ENCODE measurements at places on chromosomes 2 and 18. TPM values are rescaled to one million over a fixed set of nuclear protein-coding genes. Genes with fewer than 3 reads are reported as not detected.

The SSB gene
- total RNA-seq, result 86.4 TPM

The DNER gene
- not detected for total RNA-seq

The ASB18 gene
- total RNA-seq, result not detected

The CXCR4 gene
- 248 TPM for total RNA-seq

The MC2R gene
- not detected for total RNA-seq

The ANKRD30B gene
- not detected for total RNA-seq

The MDH1B gene
- total RNA-seq, result not detected

The PROM2 gene
- total RNA-seq, result 1.4 TPM
